ENCODE measurements at places on chromosomes 2 and 18.

DNA sequence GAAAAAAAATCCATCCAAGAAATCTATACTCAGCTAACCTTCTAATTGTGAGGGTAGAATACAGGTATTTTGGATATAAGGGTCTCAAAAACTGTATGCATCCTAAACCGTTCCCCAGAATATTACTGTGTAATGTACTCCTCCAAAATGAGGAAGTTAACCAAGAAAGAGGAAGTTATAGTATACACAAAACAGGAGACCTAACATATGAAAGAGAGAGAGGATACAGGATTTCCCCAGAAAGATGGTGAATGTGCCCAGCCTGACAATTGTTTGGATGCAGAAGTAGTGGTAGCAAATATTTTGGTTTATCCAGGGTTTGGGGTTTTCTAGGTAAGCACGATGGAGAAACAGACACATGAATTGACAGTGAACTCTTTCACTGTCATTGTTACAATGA is 50.6 kb downstream of the GALNT3 start:
- DNase-seq = no peak

GRCh38 chr18:35938562-35938961 is 33.9 kb upstream of the RMP24 start:
- no peak for DNase-seq

DNA sequence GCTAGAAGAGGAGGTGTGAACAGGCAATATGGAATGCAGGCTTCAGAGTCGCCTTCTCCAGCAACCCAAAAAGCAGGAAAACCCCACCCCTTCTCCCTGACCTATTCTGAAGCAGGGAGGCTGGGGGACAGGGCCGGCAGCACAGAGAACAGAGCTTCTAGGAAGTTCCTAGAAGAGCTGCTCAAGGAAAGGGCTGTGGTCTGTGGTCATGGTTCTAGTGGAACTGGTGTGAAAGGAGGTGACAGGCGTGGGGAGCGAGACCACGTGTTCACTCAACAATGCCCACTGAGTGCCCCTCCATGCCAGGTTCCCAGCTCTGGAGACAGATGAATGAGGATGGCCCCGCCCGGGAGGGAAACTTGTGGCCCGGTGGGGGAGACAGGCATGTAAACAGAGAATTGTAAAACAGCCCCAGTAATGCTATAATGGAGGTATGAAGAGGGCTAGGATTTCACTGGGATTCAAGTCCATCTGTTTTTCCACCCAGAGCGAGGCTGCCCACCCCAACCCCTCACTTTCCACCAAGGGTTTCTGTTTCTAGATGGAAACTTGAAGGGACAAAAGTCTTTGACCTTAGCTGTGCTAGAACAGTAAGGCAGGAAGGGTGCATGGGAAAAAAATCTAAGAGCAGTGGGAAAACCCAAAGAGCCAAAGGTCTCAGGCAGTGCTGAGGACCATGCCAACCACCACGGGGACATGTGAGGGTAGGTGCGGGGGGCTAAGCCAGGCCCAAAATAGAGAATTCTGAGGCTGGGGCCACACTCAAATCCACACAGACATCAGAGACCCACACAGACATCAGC is 71.8 kb downstream of the TNS1 start:
- no peak for DNase-seq

DNA sequence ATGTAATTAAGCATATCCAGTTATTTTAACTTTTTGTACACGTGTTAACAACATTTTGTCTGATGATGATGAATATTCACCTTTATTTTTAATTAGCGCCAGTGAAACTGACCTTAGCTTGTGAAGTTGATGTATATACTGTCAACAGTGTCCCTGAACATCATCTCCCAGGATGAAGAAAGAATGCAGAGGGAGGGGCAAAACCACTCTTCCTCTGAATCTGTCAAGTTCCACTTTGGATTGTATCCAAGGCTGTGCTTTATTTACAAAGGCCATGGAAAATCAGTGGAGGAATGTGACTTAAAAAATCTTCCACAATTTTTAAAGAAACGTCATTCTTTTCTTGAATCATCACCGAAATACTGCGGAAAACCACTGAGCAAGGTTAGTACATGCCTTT is 4.5 kb upstream of the RMDN2 start:
- DNase-seq = no peak

DNA sequence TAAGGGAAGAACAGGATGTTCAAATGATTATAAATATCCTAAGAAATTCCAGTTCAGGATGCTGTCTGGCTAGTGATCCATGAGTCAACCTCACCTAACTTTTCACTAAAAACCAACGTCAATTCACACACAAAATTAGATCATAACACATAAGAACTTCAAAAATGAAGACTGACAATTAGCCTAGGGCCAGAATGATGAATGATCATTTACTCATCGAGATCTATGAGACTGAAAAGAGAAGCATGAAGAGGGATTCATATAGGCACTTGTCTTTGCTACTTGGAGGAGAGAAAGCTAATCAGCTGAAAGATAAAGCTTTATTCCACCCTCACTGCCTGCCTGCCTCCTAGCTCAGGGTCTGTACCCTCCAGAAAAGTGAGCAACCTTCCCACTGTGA is 29.8 kb downstream of the ADD2 start:
- DNase-seq = no peak
